ENCODE measurements at places on chromosomes 2 and 18. TPM values are rescaled to one million over a fixed set of nuclear protein-coding genes. Genes with fewer than 3 reads are reported as not detected.

CCDC121 gene
- 3.5 TPM for total RNA-seq

DNA sequence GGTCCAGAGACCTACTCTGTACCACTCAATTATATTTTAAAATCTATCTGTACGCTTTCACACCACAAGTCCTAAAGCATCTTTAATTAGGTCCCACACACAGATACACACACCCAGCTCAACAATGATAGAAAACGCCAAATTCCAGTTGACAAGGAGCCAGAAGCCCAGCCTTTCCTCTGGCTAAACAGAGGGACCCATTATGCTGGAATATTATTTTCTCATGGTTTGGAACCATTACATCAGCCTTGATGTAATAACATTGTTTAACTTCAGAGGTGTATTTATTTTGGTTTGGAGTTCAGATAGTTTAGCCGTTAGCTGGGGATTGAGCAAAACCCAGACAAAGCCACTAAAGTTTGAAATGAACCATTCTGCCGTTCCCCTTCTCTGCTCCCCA lies 14.0 kb upstream of the INHBB start:
- no peak for DNase-seq

- DNase-seq = no peak
These were observed 5.0 kb downstream of the AP1S3 start for GRCh38 chr2:223832241-223832903.

- no peak for DNase-seq
These were observed 180.0 kb downstream of the NAPG start for GRCh38 chr18:10705786-10706185.

GRCh38 chr2:85939131-85939530 lies 50.3 kb upstream of the ST3GAL5 start:
- no peak for DNase-seq

DNA sequence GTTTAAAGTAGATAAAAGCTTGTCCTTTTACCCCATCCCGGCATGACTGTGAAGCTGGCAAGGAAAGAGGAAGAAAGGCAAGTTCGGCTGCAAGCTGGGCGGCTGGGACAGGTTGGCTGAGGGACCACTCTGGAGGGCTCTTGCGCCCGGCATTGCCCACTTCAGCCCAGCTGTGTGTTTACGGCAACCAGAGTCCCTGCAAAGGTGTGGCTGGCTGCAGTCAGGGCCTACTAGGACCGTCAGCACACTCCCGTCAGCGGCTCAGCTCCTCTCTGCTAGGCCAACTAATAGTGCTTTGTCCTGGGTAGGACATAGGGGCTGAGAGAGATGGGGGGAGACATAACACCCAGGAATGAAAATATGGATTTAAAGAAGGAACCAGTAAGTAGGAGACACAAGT lies 11.7 kb upstream of the SAP130 start:
- no peak for DNase-seq

DNA sequence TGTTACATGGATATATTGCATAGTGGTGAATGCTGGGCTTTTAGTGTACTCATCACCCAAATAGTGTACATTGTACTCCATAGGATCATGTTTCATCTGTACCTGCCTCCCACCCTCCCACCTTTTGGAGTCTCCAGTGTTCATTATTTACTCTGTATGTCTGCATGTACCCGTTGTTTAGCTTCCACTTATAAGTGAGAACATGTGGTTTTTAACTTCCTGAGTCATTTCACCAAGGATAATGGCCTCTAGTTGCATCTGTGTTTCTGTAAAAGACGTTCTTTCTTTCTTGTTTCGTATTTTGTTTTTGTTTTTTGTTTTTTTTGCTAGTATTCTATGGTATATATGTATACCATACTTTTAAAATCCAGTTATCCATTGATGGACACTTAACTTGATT lies 107.5 kb downstream of the MSTN start:
- no peak for DNase-seq
